H1 (cell line): ENCODE measurements at places on chromosomes 5 and 9.

DNA sequence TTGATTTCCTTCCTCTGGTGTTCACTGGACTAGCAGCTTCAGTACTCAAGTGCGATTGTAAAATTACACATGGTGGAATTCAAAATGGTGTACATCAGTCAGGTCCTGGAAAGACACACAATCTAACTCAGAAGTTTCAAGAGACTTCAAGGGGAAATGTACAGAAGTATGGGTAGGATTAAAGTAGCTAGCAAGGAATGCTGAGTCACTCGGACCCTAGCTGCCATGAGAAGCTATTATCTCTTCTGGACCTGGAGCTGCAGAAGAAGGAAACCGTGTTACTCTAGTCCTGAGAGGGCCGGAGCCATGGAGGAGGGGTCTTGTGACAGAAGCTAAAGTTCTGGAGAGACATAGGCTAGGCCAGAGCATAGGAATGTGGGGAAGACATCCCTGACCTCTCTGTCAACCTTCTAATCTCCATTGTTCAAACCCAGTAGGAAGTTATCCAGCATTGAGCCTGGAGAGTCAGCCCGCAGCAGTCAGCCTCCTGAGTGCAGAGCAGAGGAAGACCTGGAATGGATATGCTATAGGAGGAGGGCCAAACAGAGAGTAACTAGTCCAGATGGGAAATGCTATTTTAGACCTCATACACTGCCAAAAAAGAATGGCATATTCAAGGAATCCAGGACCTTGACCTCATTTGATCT lies 84.3 kb downstream of the GHR start:
- no peaks in the 10 kb centered on the region for H3K36me3 ChIP-seq
- no peaks in the 10 kb centered on the region for H3K27me3 ChIP-seq
- H3K4me1 ChIP-seq = no peaks in the 10 kb centered on the region
- no peak for DNase-seq
- no peak overlapping the region for H3K4me3 ChIP-seq

GRCh38 chr5:153900703-153901395 lies 137.9 kb downstream of the FAM114A2 start:
- no peaks in the 10 kb centered on the region for H3K36me3 ChIP-seq
- no peaks in the 10 kb centered on the region for H3K4me1 ChIP-seq
- no peaks in the 10 kb centered on the region for H3K27me3 ChIP-seq
- no peak for DNase-seq
- no peak overlapping the region for H3K4me3 ChIP-seq

DNA sequence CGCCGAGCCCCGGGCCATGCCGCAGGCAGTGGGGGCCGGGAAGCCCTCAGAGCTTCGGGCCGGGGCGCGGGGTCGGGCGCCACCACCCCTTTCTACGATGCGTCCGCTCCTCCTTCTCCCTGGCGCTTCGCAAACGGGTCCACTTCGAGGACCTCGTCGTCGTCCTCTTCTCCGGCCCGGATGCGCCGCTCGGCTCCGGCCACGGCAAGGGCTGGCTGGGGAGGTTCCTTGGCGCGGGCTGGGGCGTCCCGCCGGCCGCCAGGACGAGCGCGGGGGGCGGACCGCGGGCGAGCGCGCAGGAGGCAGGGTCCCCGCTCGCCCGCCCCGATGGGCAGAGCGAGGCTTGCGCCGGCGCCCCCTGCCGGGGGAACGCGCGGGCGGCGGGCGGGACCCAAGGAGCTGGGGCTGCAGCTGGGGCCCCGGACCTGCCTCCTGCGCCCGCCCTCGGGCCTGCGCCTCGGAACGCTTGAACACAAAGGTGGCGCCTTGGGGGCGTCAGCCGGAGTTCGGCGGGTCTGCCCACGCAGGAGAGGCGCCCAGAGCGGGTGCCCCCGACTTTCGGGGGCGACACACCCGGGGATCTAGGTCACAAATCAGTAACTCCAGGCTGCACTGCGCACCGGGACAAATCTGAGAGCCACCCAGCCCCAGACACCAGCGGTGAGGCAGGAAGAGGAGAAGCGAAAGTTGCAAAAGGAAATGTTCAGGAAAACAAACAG lies at the start of gene ROR2:
ROR2 (minus strand) TSS at position 283 of the 719 bp plus-strand sequence.
- H3K27ac ChIP-seq = no peak within 1 kb of the TSS
- H3K27me3 ChIP-seq = peaks cover 43% of the 10 kb centered on the region
- peaks cover 2% of the 10 kb centered on the region for H3K4me1 ChIP-seq
- H3K36me3 ChIP-seq = no peaks in the 10 kb centered on the region
- DNase-seq = peak; percentile 94
- H3K4me3 ChIP-seq = peak within 1 kb of the TSS; percentile 72

DNA sequence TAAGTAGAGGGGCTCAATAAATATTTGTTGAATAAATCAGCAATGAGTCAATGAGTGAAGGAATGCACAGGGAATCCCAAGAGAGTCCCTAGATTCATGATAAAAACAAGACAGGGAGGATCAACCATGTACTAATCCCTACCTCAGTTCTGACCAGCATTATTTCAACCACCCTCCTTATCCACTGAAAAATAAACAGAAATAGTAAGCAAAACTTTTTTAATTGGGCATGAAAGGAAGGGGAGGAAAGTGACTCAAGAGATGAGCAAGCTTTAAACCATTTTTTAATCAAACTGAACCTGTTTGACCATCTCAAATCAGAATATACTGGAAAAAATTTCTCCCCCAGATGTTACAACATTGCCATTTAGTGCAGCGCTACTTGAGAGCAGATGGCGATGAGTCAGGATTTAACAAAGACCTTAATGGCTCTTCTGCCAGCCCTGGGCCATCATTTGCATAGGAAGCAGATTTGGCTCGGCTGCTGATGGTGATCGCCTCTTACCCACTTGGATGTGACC lies 194.8 kb upstream of the SLC30A5 start:
- H3K36me3 ChIP-seq = no peaks in the 10 kb centered on the region
- H3K27ac ChIP-seq = no peak overlapping the region
- no peaks in the 10 kb centered on the region for H3K27me3 ChIP-seq
- H3K4me3 ChIP-seq = no peak overlapping the region
- peak; percentile 19 for DNase-seq

GRCh38 chr5:14733661-14734060 lies 69.1 kb downstream of the OTULIN start:
- H3K27ac ChIP-seq = no peak overlapping the region
- no peaks in the 10 kb centered on the region for H3K36me3 ChIP-seq
- no peak overlapping the region for H3K4me3 ChIP-seq
- H3K4me1 ChIP-seq = peaks cover 1% of the 10 kb centered on the region
